ENCODE measurements at places on chromosomes 6 and 20. TPM values are rescaled to one million over a fixed set of nuclear protein-coding genes. Genes with fewer than 3 reads are reported as not detected.

- DNase-seq: peak; percentile 21
These were observed 387.8 kb upstream of the GJE1 start for GRCh38 chr6:141744971-141745370.

- peak; percentile 57 for DNase-seq
These were observed 42.6 kb downstream of the DSTN start for GRCh38 chr20:17612287-17612991.

DNA sequence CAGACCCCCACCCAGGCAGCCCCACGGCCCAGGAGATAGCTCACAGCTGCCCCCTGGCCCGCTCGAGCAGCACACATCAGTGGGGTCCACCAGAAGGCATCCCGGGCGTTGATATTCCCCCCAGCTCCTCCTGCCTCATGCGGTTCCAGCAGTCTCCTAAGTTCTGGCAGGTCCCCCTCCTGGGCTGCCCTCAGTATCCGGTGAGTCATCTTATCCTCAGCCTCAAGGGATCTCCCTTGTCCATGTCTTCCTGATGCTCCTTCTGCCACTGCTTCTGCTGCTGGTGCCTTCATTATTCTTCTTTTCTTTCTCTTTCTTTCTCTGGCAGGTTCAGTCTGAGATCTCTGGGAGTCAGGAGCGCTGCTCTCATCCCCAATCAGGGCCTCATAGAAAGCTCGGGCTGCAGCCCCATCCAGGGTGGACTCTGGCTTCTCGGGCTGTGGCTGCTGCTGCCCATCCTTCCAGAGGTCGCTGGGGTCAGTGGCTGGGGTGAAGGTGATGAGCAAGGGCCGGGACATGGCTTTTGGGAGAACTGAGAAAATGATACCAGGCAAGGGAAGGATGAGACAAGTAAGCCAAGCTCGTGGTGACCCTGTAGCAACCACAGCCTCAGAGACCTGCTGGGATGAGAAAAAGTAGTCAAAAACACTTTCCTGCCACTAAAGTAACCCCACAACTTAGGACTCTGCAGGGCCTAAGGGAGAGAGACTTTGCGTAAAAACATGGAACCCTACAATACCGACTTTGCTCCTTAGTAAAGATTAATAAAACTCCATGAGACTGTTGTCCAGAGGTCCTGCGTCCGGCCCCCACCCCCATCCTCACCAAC is 622 bp downstream of the GPANK1 start:
- DNase-seq: peak; percentile 71

DNA sequence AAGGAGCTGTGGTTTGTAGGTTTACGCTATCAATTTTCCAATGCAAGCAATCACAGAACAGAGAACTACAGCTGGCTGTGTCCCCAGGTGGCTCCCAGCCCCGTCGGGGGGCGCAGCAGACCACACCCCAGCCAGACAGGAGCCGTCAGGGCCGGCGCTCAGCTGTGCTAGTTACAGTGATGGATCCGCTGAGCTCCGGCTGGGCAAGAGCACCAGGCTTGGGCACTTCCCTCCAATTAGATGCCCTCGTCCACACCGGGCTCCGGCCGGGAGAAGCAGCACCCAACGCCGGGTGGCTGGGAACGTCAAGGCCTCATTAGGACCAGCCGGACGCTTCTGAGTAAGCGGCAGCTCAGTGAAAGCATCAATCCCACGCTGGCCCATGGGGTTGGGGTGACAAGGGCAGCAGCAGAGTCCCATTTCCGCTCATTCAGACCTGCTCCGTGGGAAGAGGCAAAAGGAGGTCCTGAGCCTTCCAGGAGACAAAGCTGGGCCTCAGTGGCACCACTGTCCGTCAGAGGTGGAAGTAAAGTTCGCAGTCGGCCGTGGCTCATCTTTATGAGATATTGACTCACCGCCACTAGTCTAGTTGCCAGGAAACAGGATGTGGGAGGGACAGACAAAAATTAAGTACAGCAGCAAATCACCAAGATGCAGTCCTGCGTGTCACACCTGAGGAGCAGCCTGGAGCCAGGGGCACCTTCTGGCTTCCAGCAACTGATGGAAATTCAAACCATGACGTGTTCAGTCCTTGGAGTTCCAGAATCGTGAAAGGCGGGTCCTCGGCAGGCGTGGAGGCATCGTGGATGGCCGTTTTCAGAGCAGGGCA is 164.1 kb downstream of the TAF4 start:
- DNase-seq: no peak

Gene BPIFA1
- total RNA-seq: not detected

GRCh38 chr6:158847012-158847529 is 27.9 kb upstream of the EZR start:
- no peak for DNase-seq

GRCh38 chr20:10927936-10928840 is 254.4 kb upstream of the JAG1 start:
- peak; percentile 45 for DNase-seq

GRCh38 chr6:143293523-143293922 is 157.0 kb downstream of the ADAT2 start:
- no peak for DNase-seq

DNA sequence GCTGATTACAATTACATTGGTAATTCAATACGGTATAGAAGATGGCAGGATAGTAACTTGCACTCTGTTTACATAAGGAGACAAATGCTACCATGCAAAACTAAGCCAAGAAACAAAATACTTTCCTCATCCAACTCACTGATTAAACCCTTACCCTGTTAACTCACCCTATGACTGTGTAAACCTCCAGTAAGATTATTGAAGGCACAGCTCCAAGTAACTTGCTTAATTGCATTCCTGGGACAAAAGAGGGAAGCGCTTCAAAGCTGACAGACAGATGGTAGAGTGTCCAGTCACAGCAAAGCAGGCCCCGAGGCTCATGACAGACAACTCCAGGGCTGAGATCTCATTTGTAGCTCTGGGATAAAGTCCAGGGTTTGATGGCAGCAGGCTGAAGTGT is 6.9 kb upstream of the KIF16B start:
- peak; percentile 80 for DNase-seq

- peak; percentile 62 for DNase-seq
These were observed 84.4 kb downstream of the GMPR start for GRCh38 chr6:16322666-16323312.

Gene SLC22A16
- not detected for total RNA-seq
